ENCODE measurements at places on chromosomes 12 and 14. TPM values are rescaled to one million over a fixed set of nuclear protein-coding genes. Genes with fewer than 3 reads are reported as not detected.

The OASL gene
- total RNA-seq: 0.23 TPM

The NYNRIN gene
- total RNA-seq: 9.0 TPM

The ATF7IP gene
- total RNA-seq: 11.1 TPM

The PLBD1 gene
- 0.38 TPM for total RNA-seq

The CCT2 gene
- total RNA-seq: 113 TPM

The CPNE6 gene
- total RNA-seq: not detected

The TPH2 gene
- not detected for total RNA-seq

The ATN1 gene
- 4.0 TPM for total RNA-seq

The OR4K2 gene
- not detected for total RNA-seq

The CAPZA3 gene
- not detected for total RNA-seq

The CYP46A1 gene
- total RNA-seq: 0.59 TPM

The PITPNM2 gene
- total RNA-seq: 2.5 TPM

The GPR84 gene
- not detected for total RNA-seq

The SERPINA1 gene
- not detected for total RNA-seq

The RTL1 gene
- total RNA-seq: not detected

The AQP2 gene
- not detected for total RNA-seq

All from smooth muscle cell of the coronary artery (primary cell).